ENCODE measurements at places on chromosomes 6 and 20. TPM values are rescaled to one million over a fixed set of nuclear protein-coding genes. Genes with fewer than 3 reads are reported as not detected.

Gene MCHR2
- total RNA-seq: not detected

GRCh38 chr20:58636396-58636982, 14.6 kb upstream of the STX16 start:
- no peak overlapping the region for H3K4me3 ChIP-seq
- no peaks in the 10 kb centered on the region for H3K4me1 ChIP-seq
- no peak for DNase-seq

GRCh38 chr6:155100087-155100486, 105.0 kb downstream of the TIAM2 start:
- H3K27ac ChIP-seq: no peak overlapping the region
- DNase-seq: peak; percentile 45
- no peaks in the 10 kb centered on the region for H3K36me3 ChIP-seq
- no peaks in the 10 kb centered on the region for H3K4me1 ChIP-seq

DNA sequence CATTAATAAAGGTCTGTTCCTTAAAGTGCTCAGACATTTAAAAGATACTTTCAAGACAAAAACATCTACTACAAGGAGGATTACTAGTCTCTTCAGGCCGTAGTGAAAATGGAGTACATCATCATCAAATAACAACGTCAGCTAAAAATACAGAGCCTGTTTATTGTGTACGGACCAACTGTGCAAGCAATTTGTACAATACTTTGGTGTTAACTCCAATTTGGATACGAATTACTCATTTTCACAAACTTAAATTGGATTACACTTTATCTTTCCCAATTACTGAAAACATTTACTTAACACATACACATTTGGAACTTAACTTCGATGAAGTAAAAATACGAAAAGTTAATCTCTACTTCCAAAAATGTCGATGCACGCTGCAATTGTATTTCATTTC, 802 bp downstream of the CYP39A1 start:
- H3K27ac ChIP-seq: peak overlapping the region; percentile 84
- peak overlapping the region; percentile 91 for H3K4me3 ChIP-seq
- DNase-seq: no peak
- no peaks in the 10 kb centered on the region for H3K27me3 ChIP-seq
- no peaks in the 10 kb centered on the region for H3K36me3 ChIP-seq
- H3K4me1 ChIP-seq: peaks cover 8% of the 10 kb centered on the region
